ENCODE measurements at places on chromosomes 4 and X.

GRCh38 chr4:111789901-111790640 lies 355.2 kb upstream of the FAM241A start:
- DNase-seq, result no peak

DNA sequence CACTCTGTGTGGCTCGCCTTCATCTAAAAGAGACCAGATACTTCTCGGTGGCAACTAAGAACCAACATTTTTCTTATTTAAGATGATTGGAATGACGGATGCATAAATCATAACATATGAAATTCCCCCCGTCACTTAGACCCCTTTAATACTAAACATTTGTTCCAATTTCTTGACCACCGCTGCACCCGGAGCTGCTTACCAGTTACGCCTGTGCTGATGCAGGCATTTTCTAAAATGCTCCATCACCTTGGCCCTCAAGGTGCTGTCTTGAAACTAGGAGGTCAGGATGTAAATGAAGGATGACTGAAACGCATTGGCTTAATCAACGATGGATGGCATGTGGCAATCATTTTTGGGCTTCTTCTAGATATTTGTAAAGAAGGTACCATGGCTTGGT lies 130.0 kb downstream of the CPZ start:
- no peak for DNase-seq

GRCh38 chr4:28225050-28225449 lies 1364.4 kb downstream of the STIM2 start:
- no peak for DNase-seq

DNA sequence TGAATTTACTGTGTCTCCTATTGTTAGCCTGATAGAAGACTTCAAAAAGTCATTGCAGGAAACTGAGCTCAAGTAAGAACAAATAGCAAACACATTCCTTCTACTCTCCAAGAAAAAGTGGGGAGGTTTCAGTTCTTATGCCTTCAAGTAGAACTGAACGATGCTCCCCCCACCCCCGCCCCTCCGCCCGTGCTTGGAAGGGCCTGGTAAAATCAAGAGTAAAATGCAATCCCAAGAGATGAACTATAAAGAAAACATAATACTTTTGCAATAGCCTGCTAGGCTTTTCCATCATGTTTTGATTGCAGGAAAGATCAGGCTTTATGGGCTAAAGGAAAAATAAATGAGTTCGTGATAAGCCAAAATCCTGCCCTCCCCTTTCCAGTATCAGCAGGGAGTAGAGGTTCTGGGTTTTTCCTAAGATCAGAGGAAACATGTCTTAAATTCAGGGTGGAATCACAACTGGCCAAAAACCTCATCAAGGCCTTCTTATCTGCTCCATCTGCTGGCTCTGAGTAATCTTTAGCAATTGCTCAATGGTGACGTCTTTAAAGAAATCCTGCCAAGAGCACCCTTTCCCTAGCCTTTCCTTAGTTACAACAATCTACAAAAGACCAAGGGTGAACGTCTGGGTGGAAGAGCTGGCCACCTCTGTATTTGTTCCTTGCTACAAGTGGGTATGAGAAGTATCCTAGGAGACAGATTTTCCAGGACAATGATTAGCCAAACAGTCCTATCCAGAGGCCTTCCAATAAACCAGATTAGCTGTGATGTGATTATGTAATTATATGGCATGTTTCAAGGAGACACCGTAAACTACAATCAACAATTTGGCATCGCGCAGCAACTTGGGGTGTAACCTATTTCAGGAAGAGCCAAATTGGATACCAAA lies 66.3 kb upstream of the FAM9C start:
- no peak for DNase-seq

GRCh38 chr4:170242471-170242870 lies 152.7 kb upstream of the AADAT start:
- peak; percentile 9 for DNase-seq

DNA sequence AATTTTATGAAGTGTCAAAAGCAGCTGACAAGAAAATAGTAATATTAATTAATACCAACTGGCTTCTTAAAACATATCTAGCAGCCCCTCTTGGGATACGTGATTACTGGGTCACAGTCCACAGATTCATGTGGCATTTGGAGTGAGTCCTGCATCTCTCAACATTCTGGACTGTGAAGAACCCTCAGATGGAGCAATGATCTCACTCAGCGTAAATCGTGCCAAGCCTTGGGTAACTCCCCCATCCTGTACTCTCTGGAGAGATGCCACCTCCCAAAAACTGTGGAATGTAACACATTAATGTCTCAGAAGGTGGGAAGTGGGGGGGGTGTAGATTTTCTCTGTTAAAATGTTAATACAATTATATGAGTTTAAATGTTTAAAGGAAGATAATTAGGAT lies 118.2 kb upstream of the IQCM start:
- no peak for DNase-seq

DNA sequence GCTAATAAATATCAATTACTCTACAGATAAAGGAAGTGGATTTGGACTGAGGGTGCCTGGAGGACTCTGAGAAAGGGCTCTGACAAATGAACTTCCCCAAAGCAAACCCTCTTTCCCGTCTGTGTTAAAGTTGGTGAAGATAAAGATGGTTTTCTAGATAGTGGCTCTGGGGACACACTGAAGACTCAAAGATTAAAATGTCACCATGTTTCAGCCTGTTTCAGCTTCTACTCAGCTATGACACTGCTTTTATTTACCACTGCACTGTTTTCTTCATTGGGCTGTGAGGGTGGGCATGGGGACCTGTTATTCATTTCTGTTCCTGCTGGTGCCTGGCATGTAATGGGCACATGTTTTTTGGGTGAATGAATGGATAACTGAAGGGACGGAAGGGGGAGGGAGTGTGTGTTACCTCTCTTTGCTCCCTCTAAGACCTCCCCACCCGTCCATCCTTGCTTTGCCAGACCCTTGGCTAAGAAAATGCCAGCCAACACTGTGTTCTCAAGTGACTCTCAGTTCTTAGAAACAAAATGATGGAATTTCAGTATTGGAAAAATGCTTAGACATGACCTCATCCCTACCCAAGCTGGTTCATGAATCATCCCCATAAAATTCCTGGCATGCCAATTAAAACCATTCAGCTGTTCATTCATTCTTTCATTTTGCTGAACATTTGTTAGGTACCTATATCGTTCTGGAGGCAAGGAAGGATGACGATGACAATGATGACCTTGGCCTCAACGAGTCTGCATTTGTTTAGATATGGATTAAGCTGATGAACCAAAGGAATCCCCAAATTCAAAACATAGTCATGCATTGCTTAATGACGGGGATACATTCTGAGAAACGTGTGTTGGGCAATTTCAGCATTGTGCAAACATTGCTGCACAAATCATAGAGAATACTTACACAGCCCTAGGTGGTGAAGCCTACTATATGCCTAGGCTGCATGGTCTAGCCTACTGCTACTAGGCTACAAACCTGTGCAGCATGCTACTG lies 13.4 kb upstream of the STK32B start:
- no peak for DNase-seq

DNA sequence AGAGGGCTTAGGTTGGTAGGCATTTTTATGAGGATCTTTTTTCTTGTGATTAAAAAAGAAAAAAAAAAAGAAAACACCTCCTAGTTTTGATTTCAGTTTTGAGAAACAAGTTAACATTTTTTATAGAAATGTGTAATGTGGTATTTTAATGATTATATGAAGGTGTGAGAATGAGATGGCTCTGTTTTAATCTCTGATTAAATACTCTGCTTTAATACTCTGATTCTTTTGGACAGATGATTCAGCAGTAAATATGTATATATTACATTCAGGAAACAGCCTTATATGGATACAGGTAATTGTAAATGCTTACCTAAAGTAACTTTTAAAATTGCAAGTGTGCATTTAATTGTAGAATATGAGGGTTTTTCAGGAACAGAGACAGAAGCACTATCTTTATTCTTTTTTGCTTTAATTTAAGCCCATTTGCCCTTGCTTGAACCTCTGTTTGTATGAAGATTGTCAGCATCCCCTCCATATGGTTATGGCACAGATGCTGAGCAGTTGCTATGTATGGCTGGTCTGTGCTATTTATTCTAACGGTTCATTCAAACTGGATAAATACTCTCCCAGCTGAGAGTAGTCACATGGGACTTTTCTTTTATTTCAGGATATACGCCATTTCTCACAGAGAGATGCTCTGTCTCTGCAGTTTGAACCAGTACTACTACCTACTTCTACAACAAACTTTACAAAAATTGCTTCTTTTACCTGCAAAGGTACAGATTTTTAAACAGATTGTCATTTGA lies 101.0 kb upstream of the TLR2 start:
- DNase-seq, result no peak

- no peak for DNase-seq
These were observed 314.3 kb downstream of the EVC2 start for GRCh38 chr4:5393911-5394513.

DNA sequence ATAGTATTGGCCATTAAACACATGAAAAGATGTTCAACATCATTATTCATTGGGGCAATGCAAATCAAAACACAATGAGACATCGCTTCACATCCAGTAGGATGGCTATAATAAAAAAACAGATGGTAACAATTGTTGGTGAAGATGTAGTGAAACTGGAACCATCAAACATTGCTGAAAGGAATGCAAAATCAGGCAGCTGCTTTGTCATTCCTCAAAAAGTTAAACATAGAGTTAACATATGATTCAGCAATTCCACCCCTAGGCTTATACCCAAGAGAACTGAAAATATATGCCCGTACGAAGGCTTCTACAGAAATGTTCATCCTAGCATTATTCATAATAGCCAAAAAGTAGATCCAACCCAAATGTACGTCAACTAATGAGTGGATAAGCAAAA lies 144.0 kb upstream of the NAP1L5 start:
- DNase-seq, result no peak

- no peak for DNase-seq
These were observed 90.4 kb upstream of the PCDH10 start for GRCh38 chr4:133058701-133059100.

GRCh38 chrX:39440799-39441284 lies 639.6 kb downstream of the MID1IP1 start:
- DNase-seq, result no peak

DNA sequence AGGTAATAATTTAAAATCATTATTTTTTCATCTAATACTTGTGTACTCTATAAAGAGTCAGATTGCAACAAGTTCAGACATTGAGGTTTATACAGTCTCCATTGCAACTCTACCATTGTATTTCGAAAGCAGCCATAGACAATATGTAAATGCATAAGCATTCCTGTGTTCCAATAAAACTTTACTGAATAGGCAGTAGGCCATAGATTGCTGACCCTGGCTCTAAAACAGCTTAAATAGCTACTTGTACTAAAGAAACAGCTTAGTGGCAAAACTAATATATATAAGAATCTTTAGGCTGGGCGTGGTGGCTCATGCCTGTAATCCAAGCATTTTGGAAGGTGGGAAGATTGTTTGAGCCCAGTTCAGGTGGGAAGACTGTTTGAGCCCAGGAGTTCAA lies 115.3 kb downstream of the PRSS12 start:
- DNase-seq, result no peak

- no peak for DNase-seq
These were observed 233.6 kb downstream of the ZNF674 start for GRCh38 chrX:46311581-46312120.

- DNase-seq, result no peak
These were observed 51.9 kb downstream of the TEX13A start for GRCh38 chrX:105168577-105168976.

GRCh38 chr4:70305601-70306000 lies 29.2 kb upstream of the CABS1 start:
- no peak for DNase-seq

GRCh38 chrX:23784470-23785331 lies 1.7 kb downstream of the SAT1 start:
- no peak for DNase-seq

DNA sequence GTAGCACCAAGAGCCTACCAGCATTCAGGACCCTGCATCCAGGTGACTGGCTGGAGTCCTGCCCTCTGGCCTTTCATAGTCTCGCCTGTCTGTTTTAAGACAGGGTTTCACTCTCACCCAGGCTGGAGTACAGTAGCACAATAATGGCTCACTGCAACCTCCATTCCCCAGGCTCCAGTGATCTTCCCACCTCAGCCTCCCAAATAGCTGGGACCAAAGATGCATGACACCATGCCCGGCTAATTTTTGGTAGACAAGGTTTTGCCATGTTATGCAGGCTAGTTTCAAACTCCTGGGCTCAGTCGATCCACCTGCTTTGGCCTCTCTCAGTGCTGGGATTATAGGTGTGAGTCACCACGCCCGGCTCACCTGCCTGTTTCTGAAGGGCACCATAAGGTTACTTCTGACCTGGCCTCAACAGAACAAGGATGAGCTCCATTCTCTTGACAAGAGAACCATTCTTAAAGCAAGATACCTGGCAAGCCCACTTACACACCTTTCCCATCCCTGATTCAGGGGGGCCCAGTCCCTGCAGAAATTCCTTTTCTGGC lies 6.7 kb downstream of the RPS4X start:
- DNase-seq, result no peak

DNA sequence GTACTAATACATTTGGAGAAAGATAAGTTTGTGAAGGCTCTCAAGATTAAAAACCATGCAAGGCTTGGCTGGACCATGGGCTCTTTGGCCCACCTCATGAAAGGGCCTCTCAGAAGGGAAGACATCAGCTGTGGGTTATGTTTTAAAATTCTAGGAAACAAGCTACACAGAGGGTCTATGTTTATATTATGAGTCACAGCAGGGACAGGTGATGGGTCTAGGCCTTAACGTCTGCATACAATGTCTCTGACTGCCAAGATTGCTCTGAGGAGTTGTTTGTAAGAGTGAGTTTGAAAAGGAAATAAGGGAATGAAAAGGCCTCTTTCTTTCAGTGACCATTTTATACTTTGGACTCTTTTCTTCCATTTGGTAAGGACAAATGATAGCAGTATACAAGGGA lies 77.0 kb upstream of the ARMCX2 start:
- DNase-seq, result no peak

- no peak for DNase-seq
These were observed 104.1 kb downstream of the COX7B2 start for GRCh38 chr4:46804781-46805413.

- DNase-seq, result no peak
These were observed at the start of gene MAOA for GRCh38 chrX:43656005-43656494. Gene MAOA, plus strand, starts transcription at chrX:43656299. Its CDS starts 43 bp downstream, at chrX:43656342.

GRCh38 chr4:155974996-155975395 lies 21.3 kb upstream of the CTSO start:
- DNase-seq, result no peak
